Anterior cingulate cortex (tissue), 58 donors: ENCODE measurements at places on chromosomes 1 and 21.

DNA sequence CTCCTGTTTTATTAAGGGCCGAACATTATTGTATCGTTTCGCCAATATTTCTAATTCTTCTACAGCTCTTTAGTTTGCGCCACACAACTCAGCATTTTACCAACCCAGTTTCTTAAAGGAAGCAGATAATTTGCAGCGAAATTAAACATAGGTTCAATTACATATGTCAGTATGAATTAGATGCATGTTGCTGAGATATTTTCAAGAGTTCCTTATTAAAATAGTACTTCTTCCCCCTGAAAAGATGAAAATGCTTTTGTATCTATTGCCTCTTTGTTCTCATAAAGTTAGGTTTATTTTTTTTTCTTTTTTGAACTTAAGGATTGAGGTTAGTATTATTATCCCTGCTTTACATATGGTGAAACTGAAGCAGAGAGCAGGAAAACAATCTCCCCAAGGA lies 183.5 kb upstream of the C1orf105 start:
- DNase-seq: no peak

DNA sequence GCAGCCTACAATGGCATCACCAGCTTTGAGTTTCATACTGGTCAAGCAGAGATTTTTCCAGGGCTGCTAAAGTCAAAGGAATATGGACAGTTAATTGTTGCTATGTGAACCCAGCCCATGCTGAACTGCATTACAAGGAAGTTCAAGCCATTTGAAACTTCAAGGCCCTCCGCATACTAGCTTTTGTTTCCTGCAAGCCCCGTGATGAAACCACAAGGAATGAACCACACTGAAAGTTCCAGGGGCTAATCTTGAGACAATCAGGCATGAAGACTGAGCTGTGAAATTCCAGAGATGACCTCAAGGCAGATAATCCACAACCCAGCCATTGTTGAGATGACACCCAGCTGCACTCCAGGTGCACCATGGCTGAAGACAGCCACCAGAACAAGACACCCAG lies 180.8 kb downstream of the C1orf21 start:
- DNase-seq: no peak

GRCh38 chr21:28357743-28358142 lies 634.9 kb downstream of the LTN1 start:
- DNase-seq: no peak

DNA sequence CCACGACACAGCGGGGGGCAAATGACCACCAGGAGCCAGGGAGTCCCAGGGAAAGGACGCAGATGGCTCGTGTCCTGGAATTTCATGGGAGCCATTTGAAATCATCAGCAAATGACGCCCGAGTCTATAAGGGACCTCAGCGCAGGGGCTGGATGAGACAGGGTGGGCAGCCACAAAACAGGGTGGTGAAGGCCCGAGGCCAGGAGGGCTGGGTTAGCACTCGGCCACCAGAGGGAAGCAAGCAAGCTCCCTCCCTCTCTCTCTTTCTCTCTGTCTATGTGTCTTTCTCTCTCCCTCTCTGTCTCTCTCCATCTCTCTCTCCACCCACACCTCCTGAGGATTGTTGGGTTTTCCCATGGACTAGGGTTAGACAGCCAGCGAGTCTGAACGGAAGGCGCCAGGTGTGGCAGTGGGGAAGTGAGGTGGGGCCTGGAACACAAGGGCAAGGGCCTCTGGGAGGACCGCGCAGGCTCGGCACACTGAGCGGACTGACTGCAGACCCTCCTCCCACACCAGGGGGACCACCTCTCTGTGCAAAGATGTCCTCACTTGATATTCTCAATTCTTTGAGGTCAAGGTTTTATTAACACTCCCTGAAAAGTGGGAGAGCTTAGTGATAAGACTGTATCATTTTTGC lies 73.8 kb upstream of the TMPRSS2 start:
- DNase-seq: no peak

DNA sequence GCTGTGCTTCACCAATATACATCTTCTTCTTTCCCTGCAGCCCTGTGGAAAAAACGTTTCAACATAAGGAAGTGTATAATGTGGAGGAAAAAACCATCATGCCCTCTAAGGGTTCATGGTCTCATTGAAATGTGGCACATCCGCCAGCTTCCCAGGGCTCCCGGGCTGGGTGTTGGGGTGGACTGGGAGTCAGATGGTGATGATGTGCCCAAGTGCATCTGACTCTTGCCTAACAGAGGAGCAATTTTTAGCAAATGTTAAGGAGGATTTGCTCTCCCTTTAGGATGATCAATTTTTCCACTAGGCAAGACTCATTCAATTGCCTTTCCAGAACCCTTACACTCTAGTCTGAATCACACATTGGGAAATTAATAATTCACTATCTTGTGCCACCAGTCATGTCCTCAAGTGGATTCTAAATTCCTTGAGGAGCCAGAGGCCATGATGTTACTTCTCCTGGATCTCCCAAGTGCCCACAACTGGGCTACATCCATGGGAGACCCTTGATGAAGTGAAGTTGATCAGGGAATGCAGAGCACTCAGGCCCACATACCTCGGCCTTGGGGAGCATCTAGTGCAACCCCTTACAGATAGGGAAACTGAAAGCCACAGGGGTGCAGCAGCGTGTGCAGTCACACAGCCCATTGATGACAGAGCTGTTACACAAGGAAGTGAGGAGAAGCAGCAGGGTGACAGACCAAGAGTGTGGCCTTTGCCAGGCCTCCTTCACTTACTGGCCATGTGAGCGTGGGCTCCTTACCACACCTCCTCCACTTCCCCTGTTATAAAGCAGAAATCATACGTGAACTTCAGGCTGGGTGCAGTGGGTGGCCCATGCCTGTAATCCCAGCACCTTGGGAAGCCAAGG lies 100.0 kb upstream of the SLC44A3 start:
- no peak for DNase-seq

DNA sequence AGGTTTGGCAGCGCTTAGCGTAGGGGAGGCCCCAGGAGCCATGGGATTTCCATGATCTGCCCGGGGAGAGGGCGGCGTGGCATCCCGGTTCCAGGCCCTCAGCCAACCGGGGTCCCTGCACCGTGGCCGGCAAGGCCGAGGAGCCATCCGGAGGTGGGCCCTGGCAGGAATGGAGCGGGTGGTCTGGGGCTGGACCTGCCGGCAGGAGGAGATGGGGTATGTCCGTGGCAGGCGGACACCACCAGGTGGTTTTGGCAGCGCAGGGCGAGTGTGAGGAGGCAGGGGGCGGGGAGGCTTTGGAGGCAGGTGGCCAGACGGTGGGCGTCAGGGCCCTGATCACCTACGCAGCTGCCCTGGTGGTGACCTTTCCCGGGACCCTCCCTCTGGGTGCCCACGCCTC lies 10.3 kb downstream of the PRKCZ start:
- no peak for DNase-seq

GRCh38 chr1:38129473-38129872 lies 82.9 kb upstream of the POU3F1 start:
- DNase-seq: no peak

DNA sequence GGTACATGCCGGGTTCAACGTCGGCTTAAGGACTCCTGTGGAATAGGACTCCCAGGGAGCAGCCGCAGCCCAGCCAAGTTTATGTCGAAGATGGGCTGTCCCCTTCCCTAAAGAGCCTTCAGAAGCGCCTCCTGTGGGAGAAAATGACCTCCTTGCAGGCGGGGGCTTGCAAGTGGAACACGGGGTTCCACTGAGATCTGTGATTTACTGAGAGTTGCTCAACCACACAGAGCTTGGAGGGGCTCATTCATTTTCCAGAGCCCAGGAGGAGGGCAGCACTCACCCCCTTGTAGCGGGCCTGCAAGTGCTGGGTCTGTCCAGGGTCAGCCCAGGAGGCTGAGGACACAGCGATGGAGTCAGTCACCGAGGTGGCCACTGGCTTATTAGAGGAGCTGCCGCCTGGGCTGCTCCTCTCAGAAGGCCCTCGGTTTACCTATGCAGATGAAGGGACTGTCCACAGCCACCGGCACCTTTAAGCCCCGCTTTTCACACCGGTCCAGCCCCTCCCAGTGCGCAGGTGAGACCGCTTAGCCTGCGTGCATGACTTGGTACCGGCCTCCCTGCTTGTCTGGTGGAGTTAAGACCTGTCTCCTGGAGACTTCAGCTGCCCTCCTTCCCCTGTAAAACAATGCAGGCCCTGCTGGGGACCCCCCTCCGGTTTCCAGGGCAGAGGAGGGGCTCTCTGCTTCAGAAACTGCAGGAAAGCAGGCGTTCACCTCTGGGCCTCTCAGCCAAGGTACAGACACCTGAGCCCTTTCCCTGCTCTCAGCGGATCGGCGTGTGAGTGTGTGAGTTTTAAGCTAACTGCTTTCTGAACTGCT lies 57.5 kb downstream of the ATP5PO start:
- no peak for DNase-seq

GRCh38 chr1:113123737-113124136 lies 50.7 kb downstream of the LRIG2 start:
- DNase-seq: no peak

DNA sequence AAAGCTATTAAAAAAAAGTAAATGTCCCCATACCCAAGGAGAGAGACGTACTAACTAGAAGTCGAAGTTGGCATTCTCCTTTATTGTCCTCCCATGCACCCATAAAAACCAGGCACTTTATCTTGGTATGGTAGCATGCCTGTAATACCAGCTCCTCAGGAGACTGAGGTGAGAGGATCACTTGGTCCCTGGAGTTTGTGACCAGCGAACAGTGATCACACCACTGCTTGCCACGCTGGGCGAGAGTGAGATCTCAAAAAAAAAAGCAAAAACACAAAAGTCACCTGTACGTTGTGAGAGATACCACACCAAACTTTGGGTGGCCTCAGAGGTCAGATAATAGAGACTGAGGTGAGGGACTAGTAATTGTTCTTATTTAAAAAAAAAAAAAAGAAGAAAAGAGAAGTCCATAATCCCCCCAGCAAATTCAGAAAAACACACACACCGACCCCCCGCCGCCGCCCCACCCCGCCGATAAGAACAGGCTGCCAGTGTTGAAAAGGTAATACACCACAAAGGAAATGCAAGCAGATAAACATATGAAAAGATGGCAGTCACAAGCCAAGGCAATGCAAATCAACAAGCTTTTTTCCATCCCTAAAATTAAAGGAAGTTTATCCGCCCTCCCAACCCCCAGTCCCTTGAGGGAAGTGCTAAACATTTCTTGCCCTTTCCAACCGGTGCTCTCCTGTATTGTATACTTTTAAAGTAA lies 3.6 kb downstream of the L1TD1 start:
- DNase-seq: no peak

DNA sequence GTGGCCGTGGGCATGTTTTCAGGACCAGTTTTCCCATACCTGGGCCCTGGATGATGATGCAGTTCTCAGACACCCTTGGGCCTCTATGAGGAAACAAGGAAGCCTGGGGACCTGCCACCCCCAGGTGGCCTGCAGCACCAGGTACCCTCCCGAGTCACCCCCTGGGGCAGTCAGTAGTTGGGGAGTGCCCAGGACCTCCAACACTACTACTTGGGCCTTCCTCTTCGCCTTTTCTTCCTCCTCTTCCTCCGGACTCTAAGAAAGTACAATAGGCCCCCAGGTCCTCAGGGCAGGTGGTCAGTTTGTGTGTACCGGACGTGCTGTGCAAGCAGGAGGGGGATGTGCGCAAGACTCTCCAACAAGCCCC lies 11.9 kb upstream of the SRARP start:
- no peak for DNase-seq

- no peak for DNase-seq
Measured at GRCh38 chr1:39819091-39819812, 30.6 kb upstream of the BMP8B start.

GRCh38 chr1:37433171-37433570 lies 41.2 kb upstream of the ZC3H12A start:
- DNase-seq: no peak

DNA sequence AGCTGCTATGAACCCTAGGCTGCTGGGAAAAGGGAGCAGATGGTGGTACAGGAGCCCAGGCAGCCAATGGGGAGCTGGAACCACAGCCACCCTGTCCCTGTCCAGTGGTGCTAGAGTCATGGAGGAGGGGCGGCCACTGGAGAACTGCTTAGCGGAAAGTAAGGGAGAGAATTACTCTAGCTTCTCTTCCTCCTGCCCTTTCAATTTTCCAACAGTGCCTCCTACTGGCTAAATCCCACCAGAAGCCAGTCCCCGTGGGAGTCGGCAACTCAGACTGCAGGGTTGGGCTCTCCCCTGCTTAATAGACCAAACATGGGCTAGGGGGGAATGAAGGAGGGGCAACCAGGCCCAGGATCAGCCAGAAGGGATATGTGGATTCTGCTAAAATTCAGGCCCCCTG lies 154.5 kb downstream of the ACTL8 start:
- DNase-seq: no peak

- DNase-seq: no peak
Measured at GRCh38 chr1:207888652-207889051, 22.3 kb downstream of the CD34 start.

GRCh38 chr1:66403007-66403731 lies 130.8 kb upstream of the SGIP1 start:
- DNase-seq: no peak

GRCh38 chr1:43358121-43358745 lies 548 bp upstream of the CDC20 start:
- no peak for DNase-seq

GRCh38 chr1:83112248-83112885 lies 886.6 kb downstream of the TTLL7 start:
- DNase-seq: no peak

GRCh38 chr1:169933984-169934725 lies 40.5 kb upstream of the SCYL3 start:
- DNase-seq: no peak

- DNase-seq: no peak
Measured at GRCh38 chr1:63033211-63033610, 249.3 kb downstream of the ATG4C start.

DNA sequence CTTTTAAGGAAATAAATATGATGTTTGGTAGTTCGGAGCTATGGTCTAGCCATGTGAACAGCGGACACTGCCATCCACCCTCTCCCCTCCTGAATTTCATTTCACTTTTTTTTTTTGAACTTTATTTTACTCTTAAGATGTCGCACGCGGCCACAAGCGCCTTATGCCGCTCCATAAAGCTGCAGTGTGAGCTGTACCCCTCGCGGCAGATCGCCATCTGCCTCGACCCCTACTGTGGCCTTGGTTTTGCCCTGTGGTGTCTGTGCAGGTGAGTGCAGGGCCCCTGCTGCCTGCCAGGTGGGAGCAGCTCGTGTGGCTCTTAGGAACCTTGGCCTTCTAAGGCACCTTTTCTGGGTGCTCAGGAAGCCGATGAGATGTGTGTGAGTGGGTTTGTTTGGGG lies 48.1 kb downstream of the S100B start:
- no peak for DNase-seq

- no peak for DNase-seq
Measured at GRCh38 chr1:9294405-9294773, 1.7 kb downstream of the SPSB1 start.
